ENCODE measurements at places on chromosomes 2 and 18. TPM values are rescaled to one million over a fixed set of nuclear protein-coding genes. Genes with fewer than 3 reads are reported as not detected.

Gene SCTR
- total RNA-seq, result not detected

- H3K27me3 ChIP-seq, result no peaks in the 10 kb centered on the region
- no peak overlapping the region for H3K27ac ChIP-seq
- no peaks in the 10 kb centered on the region for H3K4me1 ChIP-seq
- no peak overlapping the region for H3K4me3 ChIP-seq
Observed at GRCh38 chr2:22273853-22274252, 1111.1 kb upstream of the KLHL29 start.

DNA sequence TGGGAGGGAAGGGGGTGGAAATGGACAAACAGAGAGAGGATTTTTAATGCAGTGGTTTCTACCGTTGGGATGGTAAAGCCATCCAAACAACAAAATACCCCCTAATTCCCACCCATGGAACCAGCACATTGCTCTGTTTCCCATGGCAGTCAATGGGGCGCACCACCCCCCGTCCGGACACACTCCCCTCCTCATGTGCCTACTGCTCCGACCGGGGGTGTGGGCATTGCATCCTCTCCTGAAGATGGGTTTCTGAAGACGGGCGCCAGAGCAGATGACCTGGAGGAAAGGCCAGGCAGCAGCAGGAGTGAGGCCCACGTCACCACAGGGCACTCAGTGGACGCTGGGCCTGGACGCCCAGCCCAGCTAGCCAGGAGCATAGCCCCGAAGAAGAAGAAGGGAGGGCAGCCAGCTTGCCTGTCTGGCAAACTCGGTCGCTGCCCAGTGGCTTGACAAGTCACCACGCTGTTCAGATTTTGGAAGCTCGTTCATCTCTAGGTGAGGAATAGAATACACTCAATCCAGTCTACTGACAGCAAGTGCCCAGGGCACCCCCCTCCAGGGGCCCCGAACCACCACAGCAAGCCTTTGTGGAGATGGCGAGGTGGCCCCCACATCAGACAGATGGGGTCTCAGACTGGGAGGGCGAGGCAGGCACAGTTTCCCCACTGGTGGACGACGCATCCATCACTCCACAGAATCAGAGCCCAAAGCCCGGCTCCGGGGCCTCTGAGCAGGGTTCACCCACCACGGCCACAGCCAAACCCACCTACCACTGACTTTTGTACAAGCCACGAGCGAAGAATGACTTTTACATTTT, 296.2 kb upstream of the SALL3 start:
- H3K36me3 ChIP-seq, result no peaks in the 10 kb centered on the region
- DNase-seq, result no peak
- peaks cover 2% of the 10 kb centered on the region for H3K27me3 ChIP-seq
- no peak overlapping the region for H3K27ac ChIP-seq
- H3K4me1 ChIP-seq, result no peaks in the 10 kb centered on the region
- no peak overlapping the region for H3K4me3 ChIP-seq

Gene TMEM37
- not detected for total RNA-seq

Gene CCL20
- total RNA-seq, result not detected

GRCh38 chr2:134268265-134268664, 14.4 kb downstream of the MGAT5 start:
- H3K27ac ChIP-seq, result no peak overlapping the region
- no peak for DNase-seq
- H3K36me3 ChIP-seq, result peaks cover 9% of the 10 kb centered on the region
- H3K4me1 ChIP-seq, result peaks cover 5% of the 10 kb centered on the region
- no peaks in the 10 kb centered on the region for H3K27me3 ChIP-seq

DNA sequence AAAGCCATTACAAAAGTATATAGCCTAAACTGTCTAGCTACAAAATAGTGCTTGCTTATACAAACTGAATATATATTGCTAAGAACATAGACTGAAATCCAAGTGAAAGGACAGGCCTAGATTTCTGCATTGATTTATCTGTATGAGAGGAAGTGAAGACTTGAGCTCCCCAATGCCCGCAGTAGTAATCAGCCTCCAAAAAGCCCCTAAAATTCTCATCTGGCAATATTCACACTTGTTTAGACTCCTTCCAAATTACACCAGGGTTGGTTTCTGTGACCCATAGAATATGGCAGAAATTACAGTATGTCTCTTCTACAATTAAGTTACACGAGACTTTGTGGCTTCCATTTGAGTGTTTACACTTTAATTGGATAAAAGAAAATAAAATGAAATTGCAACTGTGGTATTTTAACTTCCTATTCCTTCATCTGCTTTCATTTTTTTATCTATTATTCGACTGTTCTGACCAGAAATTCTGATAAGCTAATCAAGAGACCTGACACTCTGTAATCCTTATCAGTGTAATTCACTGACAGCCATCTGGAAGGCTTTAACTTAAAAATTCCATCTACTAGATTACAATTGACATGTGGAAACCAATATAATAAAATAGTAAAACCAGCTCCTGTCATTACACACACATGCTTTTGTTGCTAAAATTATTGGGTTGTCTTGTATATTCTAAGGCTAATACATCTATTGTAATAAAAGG, 21.1 kb downstream of the ABCB11 start:
- H3K27me3 ChIP-seq, result no peaks in the 10 kb centered on the region
- H3K4me3 ChIP-seq, result no peak overlapping the region
- H3K4me1 ChIP-seq, result peaks cover 13% of the 10 kb centered on the region
- H3K36me3 ChIP-seq, result no peaks in the 10 kb centered on the region

GRCh38 chr2:239882331-239882732, 142.8 kb downstream of the NDUFA10 start:
- H3K36me3 ChIP-seq, result peaks cover 2% of the 10 kb centered on the region
- peak overlapping the region; percentile 17 for H3K27ac ChIP-seq
- H3K4me3 ChIP-seq, result no peak overlapping the region
- DNase-seq, result peak; percentile 68
- H3K4me1 ChIP-seq, result no peaks in the 10 kb centered on the region
- peaks cover 20% of the 10 kb centered on the region for H3K27me3 ChIP-seq

Gene BCL2L11
- 46.8 TPM for total RNA-seq

DNA sequence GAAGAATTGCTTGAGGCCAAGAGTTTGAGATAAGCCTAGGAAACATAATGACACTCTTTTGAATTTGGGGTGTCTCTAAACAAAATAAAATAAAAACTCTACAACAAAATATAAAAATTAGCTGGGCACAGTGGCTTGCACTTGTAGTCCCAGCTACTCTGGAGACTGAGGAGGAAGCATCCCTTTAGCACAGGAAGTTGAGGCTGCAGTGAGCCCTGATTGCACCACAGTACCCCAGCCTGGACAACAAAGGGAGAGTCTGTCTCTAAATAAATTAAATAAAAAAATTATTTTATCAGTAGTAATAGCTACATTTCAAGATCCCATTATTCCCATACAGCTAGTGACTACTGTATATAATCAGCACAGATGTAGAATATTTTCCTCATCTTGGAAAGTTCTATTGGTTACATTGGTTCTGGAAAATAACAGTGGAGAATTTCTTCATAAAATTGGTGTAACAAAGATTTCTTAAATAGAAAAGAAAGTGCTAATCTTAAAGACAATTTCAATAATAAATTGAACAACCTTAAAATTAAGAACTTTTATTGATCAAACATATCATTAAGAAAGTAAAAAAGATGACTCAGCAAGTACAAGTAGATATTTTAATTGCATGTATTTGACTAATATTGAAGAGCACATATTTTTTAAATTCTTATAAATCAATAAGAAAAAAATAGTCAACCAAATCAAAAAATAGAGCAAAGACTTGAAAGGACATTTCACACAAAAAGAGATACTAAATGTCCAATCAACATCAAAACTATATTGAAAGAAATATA, 90.4 kb upstream of the KYNU start:
- no peaks in the 10 kb centered on the region for H3K27me3 ChIP-seq
- H3K4me3 ChIP-seq, result no peak overlapping the region
- H3K36me3 ChIP-seq, result no peaks in the 10 kb centered on the region
- H3K27ac ChIP-seq, result no peak overlapping the region

DNA sequence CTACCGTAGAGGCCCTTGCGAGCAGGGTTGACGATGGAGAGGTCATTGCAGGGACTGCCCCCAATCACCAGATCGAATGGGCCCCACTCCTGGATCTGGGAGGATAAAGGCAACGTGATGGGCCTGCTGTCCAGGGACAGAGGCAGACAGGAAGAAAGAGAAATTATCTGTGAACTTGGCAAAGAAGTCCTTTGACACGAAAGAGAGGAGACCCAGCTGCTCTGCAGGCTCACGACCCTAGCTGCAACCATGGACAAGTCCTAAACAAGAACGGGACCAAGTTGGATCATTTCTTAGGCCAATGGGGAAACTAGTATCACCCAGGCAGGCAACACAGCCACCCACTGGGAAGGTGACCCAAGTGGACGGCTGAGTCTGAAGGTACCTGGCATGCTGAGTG, 72.3 kb upstream of the POMC start:
- H3K4me3 ChIP-seq, result no peak overlapping the region
- DNase-seq, result no peak
- H3K27ac ChIP-seq, result no peak overlapping the region
- H3K4me1 ChIP-seq, result no peaks in the 10 kb centered on the region
- H3K27me3 ChIP-seq, result no peaks in the 10 kb centered on the region

GRCh38 chr2:61882850-61883249, 5.6 kb downstream of the CCT4 start:
- peaks cover 28% of the 10 kb centered on the region for H3K4me1 ChIP-seq
- no peak overlapping the region for H3K27ac ChIP-seq
- H3K36me3 ChIP-seq, result peaks cover 64% of the 10 kb centered on the region
- H3K27me3 ChIP-seq, result no peaks in the 10 kb centered on the region

Gene PLEKHA3
- total RNA-seq, result 30.5 TPM

Gene ERLEC1
- total RNA-seq, result 30.8 TPM

Gene NT5C1B
- total RNA-seq, result not detected

Gene PLGLB2
- total RNA-seq, result 2.7 TPM

GRCh38 chr18:58565021-58565420, 63.9 kb downstream of the ALPK2 start:
- H3K27ac ChIP-seq, result no peak overlapping the region
- no peak for DNase-seq
- no peaks in the 10 kb centered on the region for H3K36me3 ChIP-seq
- peaks cover 12% of the 10 kb centered on the region for H3K4me1 ChIP-seq
- H3K4me3 ChIP-seq, result no peak overlapping the region

GRCh38 chr18:44518091-44518615, 162.5 kb upstream of the SETBP1 start:
- no peaks in the 10 kb centered on the region for H3K36me3 ChIP-seq
- no peak overlapping the region for H3K4me3 ChIP-seq
- H3K27me3 ChIP-seq, result no peaks in the 10 kb centered on the region
- DNase-seq, result no peak
- no peak overlapping the region for H3K27ac ChIP-seq
- H3K4me1 ChIP-seq, result peaks cover 10% of the 10 kb centered on the region

Gene TUBA4B
- total RNA-seq, result not detected

Data from activated CD8-positive, alpha-beta memory T cell treated with anti-CD3 and anti-CD28 coated beads, Interleukin-2, amount 10 ng/mL, durations not matched to agents 7 days and 5 days (primary cell).